ENCODE measurements at places on chromosomes 2 and 18.

DNA sequence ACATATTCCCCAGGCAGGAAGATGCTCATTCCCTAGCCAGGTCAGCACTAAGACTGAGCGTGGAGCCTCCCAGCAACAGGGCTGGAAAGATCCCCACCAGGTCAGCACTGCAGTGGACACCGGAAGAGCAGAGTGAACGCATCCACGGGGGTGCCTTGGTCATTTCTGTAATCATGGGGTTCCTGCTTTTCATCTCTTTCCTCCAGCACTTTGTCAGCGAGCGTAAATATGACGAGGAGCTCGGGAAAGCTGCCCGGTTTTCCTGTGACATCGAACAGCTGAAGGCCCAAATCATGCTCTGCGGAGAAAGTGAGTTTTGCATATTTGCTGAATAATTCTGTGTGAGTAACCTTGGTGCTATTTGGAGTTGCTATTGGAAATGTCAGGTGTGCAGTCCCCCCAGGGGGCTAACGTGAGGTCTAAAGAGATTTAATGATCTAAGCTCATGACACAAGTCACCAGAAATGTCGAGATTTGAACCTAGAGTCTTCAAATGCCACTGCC, 40.1 kb downstream of the KCTD18 start:
- no peak for DNase-seq

DNA sequence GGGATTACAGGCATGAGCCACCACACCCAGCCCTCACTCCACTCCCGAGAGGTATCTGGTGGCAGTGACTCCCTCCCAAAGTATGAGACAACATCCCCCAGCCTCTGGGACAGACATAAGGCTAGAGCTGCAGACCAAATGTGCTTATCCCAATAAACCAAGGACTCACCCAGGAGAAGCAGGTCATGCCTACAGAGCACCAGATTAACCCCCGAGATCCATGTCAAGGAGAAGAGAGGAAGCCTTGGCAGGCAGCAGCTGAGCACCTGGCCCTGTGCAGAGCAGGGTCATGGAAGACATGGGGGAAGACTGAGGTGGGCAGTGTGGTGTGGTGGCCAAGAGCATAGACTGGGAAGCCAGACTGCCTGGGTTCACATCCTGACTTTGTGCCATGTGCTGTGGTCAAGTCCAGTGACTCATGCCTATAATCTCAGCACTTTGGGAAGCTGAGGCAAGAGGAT, 7.2 kb downstream of the RAB11FIP5 start:
- no peak for DNase-seq

DNA sequence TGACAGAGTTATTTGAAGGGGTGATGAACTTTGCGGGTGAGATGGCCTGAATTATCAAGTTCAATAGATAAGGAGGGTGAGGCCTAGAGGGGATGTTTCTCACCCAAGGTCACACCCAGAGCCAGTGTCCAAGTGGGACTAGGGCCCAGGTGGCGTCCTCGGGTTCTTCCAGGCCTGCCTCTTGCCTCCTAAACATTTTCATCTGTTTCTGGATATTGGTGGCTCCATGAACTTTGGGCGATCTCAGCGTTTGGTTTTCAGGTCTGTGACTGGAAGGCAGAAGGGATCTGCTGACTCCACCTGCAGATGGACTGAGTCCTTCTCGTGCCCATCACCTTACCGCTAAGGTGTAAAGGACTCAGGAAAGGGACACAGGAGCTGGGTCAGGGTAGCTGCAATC, 137.3 kb downstream of the DDX1 start:
- DNase-seq: no peak

DNA sequence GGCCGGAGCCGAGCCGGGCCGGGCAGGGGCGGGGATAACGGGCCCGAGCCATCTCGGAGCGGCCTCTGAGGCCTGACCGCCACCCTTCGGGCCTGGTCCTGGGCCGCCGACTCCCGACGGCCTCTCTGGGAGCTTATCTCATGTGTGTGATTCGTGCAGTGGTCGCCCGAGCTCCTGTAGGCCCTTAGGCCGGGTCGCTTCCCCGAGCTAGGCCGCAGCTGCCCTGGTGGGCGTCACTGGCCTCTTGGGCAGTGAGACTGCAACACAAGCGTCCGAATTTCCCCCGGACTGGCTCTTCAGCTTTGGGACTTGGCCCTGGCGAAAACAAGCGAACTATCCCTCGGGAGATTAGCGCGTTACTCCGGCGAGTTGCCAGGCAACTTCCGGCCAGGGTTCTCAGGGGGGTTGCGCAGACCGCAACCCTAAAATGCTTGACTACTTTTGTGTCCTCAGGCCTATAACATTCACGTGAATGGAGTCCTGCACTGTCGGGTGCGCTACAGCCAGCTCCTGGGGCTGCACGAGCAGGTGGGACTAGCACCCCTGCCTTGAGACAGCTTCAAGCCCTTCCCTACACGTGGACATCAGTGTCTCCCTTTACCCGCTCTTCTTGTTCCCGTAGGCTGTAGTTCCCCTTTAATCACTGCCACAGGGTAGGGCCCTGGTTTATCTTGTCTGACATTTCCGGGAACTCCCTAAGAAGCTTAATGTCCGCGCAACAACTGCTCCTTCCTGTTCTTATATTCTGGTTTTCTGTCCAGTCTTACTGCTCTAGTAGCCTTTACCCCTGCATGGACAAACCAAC, 602 bp downstream of the SNX17 start:
- DNase-seq: no peak

DNA sequence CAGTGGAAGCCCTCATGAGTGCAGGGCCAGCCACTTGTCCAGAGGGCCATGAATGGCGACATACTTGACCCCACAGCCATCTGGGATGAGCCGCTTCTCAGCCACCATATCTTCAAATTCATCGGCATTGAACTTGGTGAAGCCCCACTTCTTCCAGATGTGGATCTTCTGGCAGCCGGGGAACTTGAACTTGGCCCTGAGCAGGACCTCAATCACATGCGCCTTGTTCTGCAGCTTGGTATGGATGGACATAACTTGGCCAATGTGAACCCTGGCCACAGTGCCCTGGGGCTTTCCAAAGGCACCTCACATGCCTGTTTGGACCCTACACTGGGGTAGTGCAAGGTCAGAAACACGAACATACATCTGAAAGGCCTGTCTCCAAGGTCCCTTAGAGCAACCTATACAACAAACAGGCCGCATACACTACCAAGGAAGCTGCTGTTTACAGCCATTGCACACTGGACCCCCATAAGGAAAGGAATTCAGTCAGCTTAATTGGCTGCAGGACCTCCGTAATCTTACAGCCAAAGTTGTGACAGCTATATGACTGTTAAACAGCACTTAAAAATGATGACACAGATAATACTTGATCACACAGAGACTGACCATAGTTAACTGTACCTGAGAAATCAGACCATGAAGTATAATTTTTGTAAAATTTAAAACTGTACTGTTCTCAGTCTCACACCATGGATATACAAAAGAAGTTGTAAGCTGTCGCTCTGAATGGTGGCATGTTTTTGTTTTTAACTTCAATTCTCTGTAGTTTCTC, 53.8 kb downstream of the USP34 start:
- no peak for DNase-seq

- no peak for DNase-seq
Observed at GRCh38 chr2:5976531-5977065, 284.4 kb downstream of the SOX11 start.

Measured in skeletal muscle cell (primary cell).